ENCODE measurements at places on chromosomes 4 and X.
A peak's percentile ranks its signal among the peaks of the same experiment; 100 is the strongest.

DNA sequence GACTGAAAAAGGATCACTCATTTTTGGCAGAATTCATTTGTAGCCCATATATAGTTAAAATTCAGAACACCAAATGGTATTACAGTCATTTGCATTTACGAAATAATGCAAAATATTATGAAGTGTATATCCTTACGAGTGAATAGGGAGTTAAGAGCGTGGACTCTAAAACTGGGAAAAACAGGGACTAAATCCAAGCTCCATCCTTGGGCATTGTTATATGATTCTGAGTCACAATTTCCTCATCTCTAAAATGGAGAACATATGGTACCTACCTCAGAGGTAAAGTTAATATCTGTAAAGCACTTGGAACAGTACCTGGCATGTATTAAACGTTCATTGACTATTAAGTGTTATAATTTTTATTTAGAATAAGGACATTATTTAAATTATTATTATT, 106.3 kb downstream of the ZAR1 start:
- no peak for DNase-seq

DNA sequence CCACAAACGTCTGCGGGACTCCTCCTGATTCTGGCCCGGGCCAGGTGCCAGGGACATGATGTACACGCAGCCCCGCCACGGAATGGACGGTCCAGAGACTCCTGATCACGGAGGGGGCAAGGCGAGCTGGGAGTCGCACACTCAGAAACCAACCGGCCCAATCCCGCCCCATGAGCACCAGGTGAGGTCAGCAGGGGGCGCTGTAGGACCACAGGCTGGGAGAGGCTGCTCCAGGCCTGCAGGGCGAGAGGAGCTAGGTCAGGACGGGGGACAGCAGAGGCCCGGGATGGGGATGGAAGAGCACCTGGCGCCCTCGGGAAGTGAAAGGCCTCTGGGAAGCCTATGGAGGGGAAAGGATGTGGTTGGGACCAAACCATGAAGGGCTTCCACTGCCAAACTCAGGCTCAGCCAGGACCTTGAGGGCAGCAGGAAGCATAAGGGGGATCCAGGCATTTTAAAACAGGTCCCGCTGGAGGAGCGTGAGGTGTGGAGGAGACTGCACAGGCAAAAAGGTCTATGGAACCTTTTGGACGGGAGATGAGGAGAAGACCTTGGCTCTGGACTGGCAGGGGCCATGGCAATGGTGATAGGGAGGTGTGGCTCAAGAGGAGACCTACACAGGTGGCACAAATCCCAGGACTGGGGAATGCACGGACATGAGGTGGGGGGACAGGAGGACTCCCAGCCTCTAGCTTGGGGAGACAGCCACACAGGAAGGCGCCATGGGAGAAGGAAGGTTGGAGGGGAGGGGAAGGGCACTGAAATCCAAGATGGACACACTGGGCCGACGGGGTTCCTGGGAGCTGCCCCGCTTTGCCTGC, 79.2 kb downstream of the MTMR1 start:
- DNase-seq: peak; percentile 43

DNA sequence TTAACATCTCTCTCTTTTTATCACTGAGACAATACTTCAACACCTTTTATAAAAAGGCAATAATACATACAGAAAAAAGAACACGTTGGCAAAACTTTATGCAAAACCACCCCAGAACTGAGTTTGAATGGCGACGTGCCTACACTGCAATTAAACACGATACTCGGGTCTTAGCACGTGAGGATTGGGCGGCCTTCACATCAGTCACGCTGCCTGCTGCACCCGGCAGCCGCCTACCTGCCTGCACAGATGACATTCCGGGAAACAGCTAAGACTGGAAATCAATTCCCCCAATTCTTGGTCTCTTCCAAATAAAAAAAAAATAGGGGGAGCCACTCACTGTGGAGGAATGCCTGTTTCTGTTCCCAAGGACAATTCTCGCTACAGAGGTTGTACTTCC, 68.2 kb downstream of the NYX start:
- no peak for DNase-seq

DNA sequence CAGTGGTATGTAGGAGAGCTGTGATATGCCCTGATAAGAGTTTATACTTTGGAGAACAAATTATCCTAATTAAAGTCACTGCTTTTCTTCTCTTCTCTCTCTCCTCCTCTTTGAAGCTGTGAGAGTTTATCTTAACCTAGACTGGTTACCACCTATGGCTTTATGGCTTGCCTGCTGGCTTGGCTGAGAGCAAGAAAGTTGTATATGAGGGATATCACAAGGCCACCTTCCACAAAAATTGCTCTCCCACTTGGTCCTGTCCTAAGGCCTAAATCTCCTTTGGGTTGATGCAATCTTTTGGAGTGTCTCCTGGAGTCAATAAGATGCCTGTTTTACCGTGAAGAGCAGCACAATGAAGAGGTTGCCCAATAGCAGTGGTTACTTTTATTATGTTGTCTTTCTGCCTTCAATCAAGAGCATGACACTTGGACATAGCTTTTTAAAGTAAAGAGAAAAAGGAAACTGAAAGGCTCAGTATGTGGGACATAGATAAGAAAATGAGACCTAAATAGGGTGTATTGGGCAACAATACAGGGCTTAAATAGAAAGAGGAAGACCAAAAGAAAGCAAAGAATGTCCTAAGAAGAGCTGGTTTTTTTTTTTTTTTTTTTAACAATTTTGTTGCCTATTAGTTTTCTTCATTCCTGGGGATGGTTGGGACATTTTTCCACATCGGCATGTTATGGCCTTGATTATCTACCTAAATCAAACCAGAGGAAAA, 9.2 kb downstream of the GUCY1A1 start:
- DNase-seq: no peak

GRCh38 chrX:55135171-55135570, 46.4 kb downstream of the PAGE2 start:
- DNase-seq: peak; percentile 38
